ENCODE measurements at places on chromosomes 2 and 18. TPM values are rescaled to one million over a fixed set of nuclear protein-coding genes. Genes with fewer than 3 reads are reported as not detected.

SLC66A3 gene
- total RNA-seq = 15.2 TPM

- H3K36me3 ChIP-seq = no peaks in the 10 kb centered on the region
- no peak overlapping the region for H3K4me3 ChIP-seq
- no peak for DNase-seq
- H3K27me3 ChIP-seq = peaks cover 19% of the 10 kb centered on the region
These were observed 49.6 kb downstream of the SRD5A2 start for GRCh38 chr2:31531101-31531500.

DNA sequence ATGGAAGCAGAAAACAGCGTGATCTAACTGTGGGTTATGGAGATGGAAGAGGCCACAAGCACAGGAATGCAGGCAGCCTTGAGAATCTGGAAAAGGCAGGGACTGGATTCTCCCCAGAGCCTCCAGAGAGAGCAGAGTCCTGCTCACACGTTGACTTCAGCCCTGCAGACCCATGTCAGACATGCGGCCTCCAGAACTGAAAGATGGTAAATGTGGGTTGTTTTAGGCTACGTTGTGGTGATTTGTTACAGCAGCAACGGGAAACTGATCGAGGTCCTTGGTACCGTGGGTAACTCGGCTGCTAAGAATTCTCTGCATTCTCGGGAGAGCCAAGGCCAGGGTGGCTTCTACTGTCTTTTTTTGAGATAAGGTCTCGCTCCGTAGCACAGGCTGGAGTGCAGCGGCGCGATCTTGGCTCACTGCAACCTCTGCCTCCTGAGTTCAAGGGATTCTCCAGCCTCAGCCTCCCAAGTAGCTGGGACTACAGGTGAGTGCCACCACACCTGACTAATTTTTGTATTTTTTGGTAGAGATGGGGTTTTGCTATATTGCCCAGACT, 97.1 kb downstream of the ACKR3 start:
- no peak overlapping the region for H3K4me3 ChIP-seq
- DNase-seq = no peak
- no peaks in the 10 kb centered on the region for H3K4me1 ChIP-seq
- H3K27me3 ChIP-seq = peaks cover 6% of the 10 kb centered on the region
- no peak overlapping the region for H3K27ac ChIP-seq

- no peak for DNase-seq
- H3K4me1 ChIP-seq = peaks cover 5% of the 10 kb centered on the region
- no peak overlapping the region for H3K4me3 ChIP-seq
- H3K27me3 ChIP-seq = no peaks in the 10 kb centered on the region
These were observed 185.2 kb downstream of the SMAD2 start for GRCh38 chr18:47745227-47745626.

AGXT gene
- total RNA-seq = not detected

- no peak for DNase-seq
- H3K27ac ChIP-seq = no peak overlapping the region
These were observed 7.6 kb downstream of the PROC start for GRCh38 chr2:127425540-127426490.

DSEL gene
- total RNA-seq = 0.10 TPM

DNA sequence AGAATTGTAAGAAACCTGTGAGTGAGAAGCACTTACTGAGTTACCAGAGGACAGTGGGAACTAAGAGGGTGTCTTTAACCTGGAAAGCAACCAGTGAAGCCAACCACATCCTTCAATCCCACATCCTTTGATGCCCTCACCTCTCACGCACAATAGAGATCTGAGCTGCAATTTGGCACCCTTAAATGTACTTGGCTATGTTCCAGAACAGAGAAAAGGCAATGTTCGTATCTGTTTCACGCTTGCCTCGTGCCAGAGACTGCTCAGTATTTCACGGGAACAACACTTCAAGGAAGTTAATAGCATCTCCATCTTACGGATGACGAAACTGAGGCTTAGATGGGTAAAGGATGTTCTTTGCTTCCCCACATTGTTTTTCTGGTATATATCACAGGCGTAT, 167.4 kb downstream of the DPP10 start:
- no peaks in the 10 kb centered on the region for H3K4me1 ChIP-seq
- H3K27me3 ChIP-seq = no peaks in the 10 kb centered on the region
- no peaks in the 10 kb centered on the region for H3K36me3 ChIP-seq
- no peak overlapping the region for H3K27ac ChIP-seq
- H3K4me3 ChIP-seq = no peak overlapping the region

- DNase-seq = no peak
- no peak overlapping the region for H3K4me3 ChIP-seq
- H3K27me3 ChIP-seq = peaks cover 24% of the 10 kb centered on the region
- no peaks in the 10 kb centered on the region for H3K36me3 ChIP-seq
- no peaks in the 10 kb centered on the region for H3K4me1 ChIP-seq
These were observed 46.7 kb downstream of the EN1 start for GRCh38 chr2:118800736-118801135.

FAM237A gene
- total RNA-seq = not detected

DNA sequence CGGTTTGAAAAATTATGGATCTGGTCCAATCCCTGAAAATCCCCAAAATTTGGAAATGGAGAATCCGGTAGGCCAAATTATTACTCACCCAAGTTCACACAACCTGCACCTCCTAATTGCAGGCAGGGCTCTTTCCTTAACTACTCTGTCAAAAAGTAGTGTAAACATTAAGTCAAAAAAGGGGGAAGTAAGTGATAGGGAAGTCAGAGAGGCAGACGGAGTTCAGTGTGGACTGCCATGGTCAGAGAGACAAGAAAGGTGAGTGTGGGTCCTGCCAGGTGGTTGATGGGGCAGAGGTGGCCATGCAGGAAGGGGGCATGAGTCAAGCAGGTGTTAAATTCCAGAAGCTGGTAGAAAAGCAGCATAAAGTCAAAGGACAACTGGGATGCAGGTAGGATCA, 104.7 kb upstream of the STPG4 start:
- no peak overlapping the region for H3K4me3 ChIP-seq
- H3K36me3 ChIP-seq = no peaks in the 10 kb centered on the region
- H3K27me3 ChIP-seq = no peaks in the 10 kb centered on the region
- H3K4me1 ChIP-seq = peaks cover 3% of the 10 kb centered on the region
- no peak overlapping the region for H3K27ac ChIP-seq

GRCh38 chr2:199847181-199847864, 3.7 kb downstream of the FTCDNL1 start:
- H3K4me3 ChIP-seq = no peak overlapping the region
- H3K27me3 ChIP-seq = no peaks in the 10 kb centered on the region
- peaks cover 11% of the 10 kb centered on the region for H3K4me1 ChIP-seq
- no peak overlapping the region for H3K27ac ChIP-seq
- H3K36me3 ChIP-seq = peaks cover 2% of the 10 kb centered on the region
- no peak for DNase-seq

GRCh38 chr2:74756356-74756890, 77.5 kb upstream of the HK2 start:
- H3K4me3 ChIP-seq = peak overlapping the region; percentile 8
- DNase-seq = no peak
- H3K27ac ChIP-seq = peak overlapping the region; percentile 37
- peaks cover 10% of the 10 kb centered on the region for H3K4me1 ChIP-seq

GRCh38 chr2:66389651-66390131, 45.2 kb upstream of the MEIS1 start:
- H3K4me1 ChIP-seq = no peaks in the 10 kb centered on the region
- no peak overlapping the region for H3K27ac ChIP-seq
- H3K36me3 ChIP-seq = no peaks in the 10 kb centered on the region

LAMA3 gene
- total RNA-seq = not detected

GPD2 gene
- 17.8 TPM for total RNA-seq

TUBA4B gene
- total RNA-seq = not detected

SUCLG1 gene
- total RNA-seq = 45.9 TPM

SETBP1 gene
- 72.8 TPM for total RNA-seq

- H3K4me3 ChIP-seq = no peak overlapping the region
- no peak overlapping the region for H3K27ac ChIP-seq
- no peaks in the 10 kb centered on the region for H3K27me3 ChIP-seq
These were observed 144.0 kb upstream of the VRK2 start for GRCh38 chr2:57902578-57902977.

- H3K27me3 ChIP-seq = no peaks in the 10 kb centered on the region
- peaks cover 26% of the 10 kb centered on the region for H3K36me3 ChIP-seq
- peak overlapping the region; percentile 68 for H3K4me3 ChIP-seq
- DNase-seq = no peak
- peaks cover 70% of the 10 kb centered on the region for H3K4me1 ChIP-seq
These were observed 7.4 kb downstream of the PMAIP1 start for GRCh38 chr18:59907172-59907571.

DHRS9 gene
- 0.71 TPM for total RNA-seq

ARHGAP25 gene
- total RNA-seq = 324 TPM

- no peak for DNase-seq
- H3K27ac ChIP-seq = no peak overlapping the region
- peaks cover 35% of the 10 kb centered on the region for H3K4me1 ChIP-seq
- no peaks in the 10 kb centered on the region for H3K36me3 ChIP-seq
These were observed 108.2 kb upstream of the STK17B start for GRCh38 chr2:196279541-196279940.

DUSP11 gene
- 25.6 TPM for total RNA-seq

GRCh38 chr2:45283764-45284620, 274.7 kb upstream of the SIX2 start:
- no peak overlapping the region for H3K27ac ChIP-seq
- DNase-seq = no peak
- H3K27me3 ChIP-seq = peaks cover 9% of the 10 kb centered on the region
- no peaks in the 10 kb centered on the region for H3K36me3 ChIP-seq
- no peak overlapping the region for H3K4me3 ChIP-seq

MXD1 gene
- total RNA-seq = 10.9 TPM

FAM228A gene
- not detected for total RNA-seq

- H3K27me3 ChIP-seq = peaks cover 3% of the 10 kb centered on the region
- no peaks in the 10 kb centered on the region for H3K36me3 ChIP-seq
- no peak overlapping the region for H3K4me3 ChIP-seq
- no peaks in the 10 kb centered on the region for H3K4me1 ChIP-seq
These were observed 18.8 kb upstream of the ALPI start for GRCh38 chr2:232437195-232437571.

DNA sequence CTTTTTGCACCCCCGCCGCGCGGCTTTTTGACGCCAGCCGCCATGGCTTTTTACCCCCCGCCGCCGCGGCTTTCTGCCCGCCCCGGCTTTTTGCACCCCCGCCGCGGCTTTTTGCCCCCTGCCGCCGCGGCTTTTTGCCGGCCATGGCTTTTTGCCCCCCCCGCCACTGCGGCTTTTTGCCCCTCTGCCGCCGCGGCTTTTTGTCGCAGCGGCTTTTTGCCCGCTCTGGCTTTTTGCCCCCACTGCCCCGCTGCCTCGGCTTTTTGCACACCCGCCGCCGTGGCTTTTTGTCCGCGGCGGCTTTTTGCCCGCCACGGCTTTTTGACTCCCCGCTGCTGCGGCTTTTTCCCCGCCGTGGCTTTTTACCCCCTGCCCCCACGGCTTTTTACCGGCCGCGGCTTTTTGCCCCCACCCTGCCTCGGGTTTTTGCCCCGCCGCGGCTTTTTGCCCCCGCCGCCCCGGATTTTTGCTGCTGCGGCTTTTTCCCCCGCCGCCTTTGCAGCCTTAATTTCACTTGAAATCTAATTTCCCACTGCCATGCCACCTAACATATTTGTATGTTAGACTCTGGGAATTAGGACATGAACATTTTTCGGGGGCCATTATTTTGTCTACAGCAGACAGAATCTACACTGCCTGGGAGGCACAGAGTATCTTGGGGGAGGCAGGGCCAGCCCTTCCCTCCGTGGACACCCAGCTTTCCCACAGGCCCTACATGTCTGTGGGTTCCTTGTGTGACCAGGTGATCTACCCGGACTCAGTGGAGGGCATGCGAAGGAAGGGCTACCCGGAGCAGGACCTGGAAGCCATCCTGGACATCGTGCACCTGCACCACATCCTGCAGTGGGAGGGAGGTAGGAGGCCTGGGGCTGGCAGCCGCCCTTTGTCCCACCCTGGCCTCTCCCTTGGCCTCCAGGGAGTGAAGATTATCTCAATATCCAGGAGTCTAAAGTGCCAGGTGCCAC, 3031.0 kb upstream of the TEKT4 start:
- no peaks in the 10 kb centered on the region for H3K36me3 ChIP-seq
- H3K4me3 ChIP-seq = no peak overlapping the region
- DNase-seq = no peak
- no peak overlapping the region for H3K27ac ChIP-seq
- peaks cover 20% of the 10 kb centered on the region for H3K27me3 ChIP-seq

GRCh38 chr2:24482251-24482971, 8.6 kb upstream of the NCOA1 start:
- H3K27me3 ChIP-seq = no peaks in the 10 kb centered on the region
- DNase-seq = no peak
- no peaks in the 10 kb centered on the region for H3K4me1 ChIP-seq
- H3K4me3 ChIP-seq = no peak overlapping the region

CLIP4 gene
- 5.7 TPM for total RNA-seq

DNA sequence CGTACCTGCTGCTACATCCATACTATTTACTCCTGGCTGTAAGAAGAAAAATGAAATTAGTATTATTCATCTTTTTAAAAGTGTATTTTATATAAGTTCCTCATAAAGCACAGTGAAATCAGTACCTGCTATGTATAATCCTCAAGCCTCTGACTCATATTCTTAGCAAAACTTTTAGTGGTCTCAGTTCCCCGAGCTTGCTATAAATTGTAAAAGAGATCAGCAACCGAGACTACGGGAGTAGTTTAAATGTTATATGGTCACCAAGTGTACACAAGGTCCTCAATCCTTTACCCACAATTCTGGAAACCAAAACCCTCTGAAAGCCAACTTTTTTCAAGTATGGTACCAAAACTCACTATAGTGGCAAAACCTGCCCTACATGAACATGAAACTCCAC, 24.2 kb downstream of the PRPF40A start:
- H3K4me3 ChIP-seq = no peak overlapping the region
- H3K36me3 ChIP-seq = peaks cover 39% of the 10 kb centered on the region
- peaks cover 32% of the 10 kb centered on the region for H3K4me1 ChIP-seq
- H3K27ac ChIP-seq = no peak overlapping the region
- H3K27me3 ChIP-seq = no peaks in the 10 kb centered on the region
- DNase-seq = no peak

DNA sequence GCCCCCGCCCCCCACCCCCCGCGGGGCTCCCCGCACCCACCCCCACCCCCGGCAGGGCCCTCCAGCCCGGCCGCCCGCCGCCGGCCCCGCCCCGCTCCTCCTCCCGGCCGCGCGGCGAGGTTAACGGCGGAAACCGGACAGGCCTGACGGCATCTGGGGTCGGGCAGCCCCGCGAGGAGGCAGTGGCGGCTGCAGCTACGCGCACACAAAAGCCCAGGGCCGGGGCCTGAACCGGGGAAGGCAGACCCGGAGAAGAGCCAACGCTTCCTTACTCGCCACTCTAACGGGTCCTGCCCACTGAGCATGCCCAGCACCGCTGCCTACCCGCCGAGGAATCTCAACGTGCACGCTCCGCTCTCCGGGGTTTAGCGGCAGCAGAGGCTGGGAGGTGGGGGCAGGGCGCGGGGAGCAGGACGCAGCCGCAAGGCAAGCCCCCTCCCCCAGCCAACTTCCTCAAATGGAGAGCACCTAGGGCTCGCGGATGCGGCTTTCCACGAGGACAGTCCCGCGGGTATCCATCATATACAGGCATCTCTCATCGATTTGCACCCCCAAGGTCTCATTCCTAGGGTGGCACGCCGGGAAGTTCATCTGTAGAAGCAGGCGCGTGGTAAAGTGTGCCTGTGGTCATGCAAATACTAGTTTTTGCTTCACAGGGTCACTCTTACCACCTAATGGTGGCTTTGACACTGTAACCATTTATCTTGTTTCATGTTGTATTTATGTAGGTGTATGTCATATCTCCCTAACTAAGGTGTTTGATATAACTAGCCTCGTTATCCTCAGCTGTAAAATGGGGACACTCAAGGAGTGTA, at the start of gene MEMO1:
TSS of gene MEMO1 (minus strand) at position 339 of the 815 bp plus-strand sequence. CDS start 761 bp downstream, outside the sequence.
- peaks cover 16% of the 10 kb centered on the region for H3K36me3 ChIP-seq
- peak within 1 kb of the TSS; percentile 96 for H3K27ac ChIP-seq
- H3K4me1 ChIP-seq = peaks cover 39% of the 10 kb centered on the region
- peak; percentile 93 for DNase-seq
- H3K4me3 ChIP-seq = peak within 1 kb of the TSS; percentile 91

- peaks cover 23% of the 10 kb centered on the region for H3K27me3 ChIP-seq
- peaks cover 9% of the 10 kb centered on the region for H3K4me1 ChIP-seq
- no peak overlapping the region for H3K4me3 ChIP-seq
- DNase-seq = no peak
These were observed 13.7 kb downstream of the GPR17 start for GRCh38 chr2:127659408-127660290.

Measured in activated B cell treated with CpG ODN at 0.5 μM for 24 hours (primary cell).